ENCODE measurements at places on chromosomes 4 and X.

- no peak for DNase-seq
These were observed 19.6 kb downstream of the FGFR3 start for GRCh38 chr4:1812720-1813119.

GRCh38 chr4:109990261-109991257, 77.9 kb downstream of the EGF start:
- DNase-seq: no peak

DNA sequence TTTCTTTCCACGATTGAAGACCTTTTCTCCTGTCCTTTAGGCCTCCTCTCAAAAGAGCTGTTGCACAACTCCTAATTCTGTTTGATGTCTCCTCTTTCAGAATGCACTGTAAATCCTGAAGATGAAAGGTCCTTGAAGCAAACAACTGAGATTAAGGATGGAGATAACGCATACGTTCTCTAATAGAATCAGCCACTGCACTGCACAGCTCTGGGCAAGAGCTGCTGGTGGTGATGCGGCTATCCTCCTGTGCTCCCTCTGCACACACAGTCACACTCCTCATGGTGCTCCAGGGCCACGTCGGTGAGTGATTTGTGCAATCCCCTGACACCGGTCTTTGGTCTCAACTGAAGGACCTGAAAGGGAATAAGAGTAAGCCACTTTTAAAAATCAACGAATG, 208.7 kb downstream of the PDGFC start:
- DNase-seq: no peak

DNA sequence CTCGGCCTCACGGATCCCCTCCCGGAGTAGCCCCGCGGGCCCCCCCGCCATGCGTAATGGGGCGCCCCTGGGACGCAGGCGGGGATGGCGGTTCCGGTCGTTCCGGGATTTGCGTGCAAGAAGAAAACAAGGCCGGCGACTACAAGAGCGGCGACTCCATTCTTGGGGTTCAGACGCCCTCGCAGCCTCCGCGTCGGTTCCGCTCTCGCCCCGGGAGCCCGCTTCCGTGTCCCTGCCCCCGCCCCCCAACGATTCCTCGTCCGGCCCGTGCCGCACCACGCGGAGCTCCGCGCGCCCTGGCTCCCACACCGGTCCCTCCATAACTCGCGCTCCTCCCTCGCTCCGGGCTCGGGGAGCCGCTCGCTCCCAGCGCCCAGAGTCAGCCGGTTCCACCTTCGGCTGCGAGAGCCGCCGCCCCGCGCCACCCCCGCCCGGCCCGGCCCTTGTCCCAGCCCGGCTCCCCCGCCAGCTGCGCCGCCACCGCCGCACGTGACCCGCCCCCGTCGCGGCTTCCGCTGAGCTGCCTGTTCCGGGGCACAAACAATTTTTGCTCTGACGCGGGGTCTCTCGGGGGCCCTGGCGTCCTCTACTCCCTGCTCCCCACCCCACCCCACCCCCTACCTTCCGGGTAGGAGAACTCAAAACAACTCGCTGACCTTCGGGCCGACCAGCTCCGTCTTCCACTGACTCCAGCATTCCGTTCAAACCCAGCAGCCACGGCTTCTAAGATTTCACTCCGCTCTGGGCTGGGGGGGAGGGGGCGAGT, 78.8 kb upstream of the BCOR start:
- peak; percentile 37 for DNase-seq

DNA sequence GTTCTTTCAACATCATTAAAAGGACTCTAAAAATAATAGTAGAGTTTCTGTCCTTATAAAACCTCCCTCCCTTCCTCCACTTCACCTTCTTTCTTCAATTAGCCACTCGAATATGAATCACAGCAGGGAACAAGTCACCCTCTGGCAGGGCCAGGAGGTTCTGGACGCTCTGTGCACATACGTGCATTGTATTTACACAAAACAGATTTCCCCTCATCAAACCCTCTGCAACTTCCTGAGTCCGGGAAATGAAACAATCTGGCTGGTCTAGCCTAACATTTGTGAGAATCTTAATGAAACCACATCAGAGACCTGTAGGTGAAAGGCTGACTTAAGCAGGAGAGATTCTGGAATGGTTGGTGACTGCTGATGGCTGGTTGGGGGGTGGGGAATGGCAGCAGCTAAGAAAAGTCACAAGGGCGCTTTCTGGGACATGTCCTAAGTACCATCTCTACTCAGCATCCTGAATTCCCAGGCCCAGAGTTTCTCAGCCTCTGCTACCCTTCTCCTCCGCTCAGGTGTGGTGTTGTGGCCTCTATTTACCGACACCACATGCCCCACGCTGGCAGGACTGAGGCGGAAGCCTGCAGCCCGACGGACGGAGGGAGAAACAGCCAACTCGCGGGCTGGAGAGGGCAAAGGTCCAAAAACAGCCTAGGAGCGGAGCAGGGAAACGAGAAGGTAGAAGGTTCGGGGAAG, 1.0 kb downstream of the ZDHHC9 start:
- peak; percentile 18 for DNase-seq

- peak; percentile 23 for DNase-seq
These were observed 130.9 kb downstream of the RNF150 start for GRCh38 chr4:141002323-141002805.

DNA sequence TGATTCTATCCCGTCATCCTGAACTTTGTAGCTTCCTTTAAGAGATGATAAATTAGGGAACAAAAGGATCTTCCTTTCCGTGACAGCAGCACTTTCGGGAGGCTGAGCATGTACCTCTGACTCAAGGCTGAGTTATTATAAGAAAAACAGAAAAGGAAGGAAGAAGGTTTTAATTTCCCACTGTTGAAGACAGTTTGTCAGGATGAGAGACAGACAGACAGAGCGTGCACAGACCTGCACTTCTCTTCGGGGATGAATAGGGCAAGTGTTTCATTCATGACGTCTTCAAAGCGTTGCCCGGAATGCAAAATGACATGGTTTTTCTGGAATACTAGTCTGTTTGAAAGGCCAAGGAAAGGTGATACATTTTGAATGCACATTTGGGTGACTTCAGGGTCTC, 405.3 kb upstream of the FAT1 start:
- DNase-seq: peak; percentile 76

DNA sequence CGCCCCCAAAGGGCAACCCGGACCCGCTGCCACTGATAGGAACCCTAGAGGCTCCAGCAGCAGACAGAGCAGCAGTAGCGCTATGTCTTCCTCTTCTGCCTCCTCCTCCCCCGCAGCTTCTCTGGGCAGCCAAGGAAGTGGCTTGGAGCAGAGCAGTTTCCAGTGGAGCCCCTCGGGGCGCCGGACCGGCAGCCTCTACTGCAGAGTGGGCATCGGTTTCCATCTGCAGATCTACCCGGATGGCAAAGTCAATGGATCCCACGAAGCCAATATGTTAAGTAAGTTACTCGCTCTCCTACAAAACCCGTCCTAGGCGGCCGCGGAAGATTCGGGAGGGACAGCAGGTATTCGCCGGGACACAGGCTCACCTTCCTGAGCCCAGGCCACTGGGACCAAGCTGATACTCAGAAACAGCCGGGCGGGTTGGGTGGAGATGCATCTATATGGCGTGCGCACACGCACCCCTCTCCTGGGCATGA, 477 bp downstream of the FGF5 start:
- DNase-seq: peak; percentile 69

- no peak for DNase-seq
These were observed 33.6 kb upstream of the HEPH start for GRCh38 chrX:66130469-66130868.

- no peak for DNase-seq
These were observed 135.6 kb downstream of the FBXO8 start for GRCh38 chr4:174147863-174148262.

GRCh38 chr4:169611991-169612870, at the start of gene NEK1:
Gene NEK1 (minus strand): TSS chr4:169612583. CDS start chr4:169602630, 9,953 bp downstream.
- DNase-seq: peak; percentile 90

GRCh38 chr4:25425361-25425760, 48.3 kb downstream of the ANAPC4 start:
- DNase-seq: no peak

GRCh38 chr4:6095023-6095752, 77.0 kb upstream of the C4orf50 start:
- DNase-seq: peak; percentile 35

DNA sequence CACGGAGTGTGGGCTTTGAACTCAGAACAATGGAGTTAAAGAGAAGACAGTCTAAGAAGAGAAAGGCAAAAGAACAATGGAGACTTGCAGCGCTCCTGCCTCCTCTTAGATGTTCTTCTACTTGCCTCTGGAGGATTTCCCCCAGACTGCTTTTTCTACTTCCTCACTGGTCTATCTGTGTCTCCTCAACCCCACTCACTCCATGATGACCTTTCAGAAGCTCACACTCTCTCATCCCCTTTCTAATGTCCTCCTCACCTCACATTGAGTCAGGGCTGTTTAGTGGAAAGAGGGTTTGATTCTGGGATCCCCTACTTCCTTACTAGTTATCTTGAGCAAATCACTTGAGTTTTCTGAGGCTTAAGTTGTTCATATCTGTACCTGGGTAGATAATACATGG, 12.2 kb upstream of the HERC6 start:
- DNase-seq: no peak

DNA sequence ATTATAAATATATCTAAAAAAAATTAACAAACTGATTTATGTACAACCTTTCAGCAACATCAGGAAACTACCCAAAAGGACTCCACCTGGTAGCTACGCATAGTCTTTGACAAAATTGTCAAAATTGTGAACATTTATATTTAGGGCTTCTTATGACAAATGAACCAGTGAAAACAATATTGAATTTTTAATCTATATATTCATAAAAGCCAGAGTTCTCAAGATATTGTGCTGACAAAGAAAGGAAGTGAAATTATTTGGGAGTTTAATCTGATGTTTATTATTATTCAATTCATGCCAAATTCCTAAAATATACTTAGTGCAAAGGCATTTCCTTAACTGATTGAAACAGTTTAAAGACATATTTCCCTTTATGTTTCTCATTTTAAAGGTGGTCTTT, 5.3 kb upstream of the SULT1B1 start:
- no peak for DNase-seq

DNA sequence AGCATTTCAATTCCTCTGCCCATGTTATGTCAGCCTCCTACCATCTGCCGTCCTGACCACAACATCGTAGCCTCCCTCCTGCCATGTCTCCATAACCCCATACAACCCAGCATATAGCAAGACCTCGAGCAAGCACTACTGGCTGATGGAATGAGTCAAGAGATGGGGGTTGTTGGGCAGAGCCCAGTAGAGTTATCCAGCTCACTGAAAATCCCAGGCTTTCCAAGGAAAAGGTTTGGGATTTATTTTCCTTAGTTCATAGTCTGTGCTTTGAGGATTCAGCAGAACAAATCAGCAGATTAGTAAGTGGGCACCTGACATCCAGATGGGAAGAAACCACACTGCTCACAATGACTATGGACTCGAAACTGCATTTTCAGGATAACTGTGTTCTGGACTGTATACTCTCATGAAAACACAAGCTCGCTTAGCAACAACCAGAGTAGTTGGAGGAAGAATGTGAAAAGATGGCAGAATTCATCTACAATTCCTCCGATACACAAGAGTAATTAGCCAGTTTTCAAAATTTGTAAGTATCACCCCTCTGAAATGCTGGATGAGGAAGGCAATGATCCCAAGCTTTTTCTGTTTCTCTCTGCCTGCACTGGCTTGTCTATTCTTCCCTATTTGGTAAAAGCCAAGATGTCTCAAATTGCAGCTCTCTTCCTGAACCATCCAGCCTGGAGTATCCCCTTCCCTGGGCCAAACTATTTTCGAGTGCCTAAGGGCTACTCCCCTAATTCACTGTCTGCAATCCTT, 186.2 kb upstream of the TBL1X start:
- DNase-seq: no peak

DNA sequence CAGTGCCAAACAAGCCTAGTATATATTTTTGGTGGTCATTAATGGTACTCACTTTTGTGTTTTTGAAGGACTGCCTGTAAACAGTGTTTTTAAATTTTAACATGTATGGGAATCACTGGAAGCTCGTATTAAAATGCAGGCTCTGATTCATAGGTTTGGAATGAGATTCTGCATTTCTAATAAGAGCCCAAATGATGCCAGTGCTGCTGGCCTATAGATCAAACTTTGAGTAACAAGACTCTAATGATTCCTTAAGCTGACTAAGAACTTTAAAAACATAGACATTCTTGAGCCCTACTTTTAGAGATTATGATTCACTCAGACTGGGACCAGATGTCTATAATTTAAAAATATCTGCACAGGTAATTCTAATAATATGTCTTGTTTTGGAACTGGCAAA, 823.2 kb upstream of the LCORL start:
- peak; percentile 87 for DNase-seq

- DNase-seq: no peak
These were observed 560.8 kb downstream of the FGF13 start for GRCh38 chrX:138150709-138151108.

GRCh38 chrX:44280116-44280515, 63.4 kb downstream of the EFHC2 start:
- DNase-seq: no peak

DNA sequence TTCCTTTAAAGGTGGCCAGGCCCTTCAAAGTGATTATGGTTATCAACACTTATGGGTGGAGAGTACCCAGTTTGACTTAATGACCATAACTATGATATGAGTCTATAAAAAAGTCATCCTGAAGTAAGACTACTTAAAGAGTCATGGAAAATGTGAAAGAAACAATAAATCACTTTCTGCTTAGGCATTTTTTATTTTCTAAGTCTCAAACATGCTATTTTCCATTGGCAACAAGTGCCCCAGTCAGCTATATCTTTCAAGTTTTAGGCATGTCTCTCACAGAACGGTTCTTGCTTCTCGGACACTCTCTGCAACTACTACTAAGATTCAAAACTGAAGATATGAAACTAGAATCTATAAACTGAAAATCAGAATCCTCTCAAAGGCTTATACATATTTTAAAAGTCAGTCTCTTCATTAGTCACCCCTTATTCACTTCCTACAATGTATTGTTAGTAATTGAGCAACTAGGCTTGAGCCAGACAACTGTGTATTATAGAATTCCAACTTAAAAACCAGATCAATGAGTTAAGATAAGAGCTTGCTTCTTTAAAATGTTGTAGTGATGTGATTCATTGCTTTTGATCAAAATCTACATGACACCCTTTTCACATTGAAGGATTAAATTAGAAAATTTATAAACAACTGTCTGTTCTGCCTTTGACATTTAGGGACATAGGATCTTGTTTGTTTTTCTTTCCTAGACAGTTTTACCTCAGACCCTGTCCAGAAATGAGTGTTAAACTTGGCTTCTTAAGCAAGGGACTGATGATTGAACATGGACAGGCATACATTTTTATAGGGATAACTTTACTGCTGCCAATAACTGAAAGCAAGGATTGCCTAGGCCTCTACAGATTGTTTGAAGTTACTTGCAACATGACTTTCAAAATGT, 2.9 kb downstream of the ANTXR2 start:
- peak; percentile 14 for DNase-seq

- DNase-seq: no peak
These were observed 14.3 kb upstream of the RAB28 start for GRCh38 chr4:13498469-13498868.

DNA sequence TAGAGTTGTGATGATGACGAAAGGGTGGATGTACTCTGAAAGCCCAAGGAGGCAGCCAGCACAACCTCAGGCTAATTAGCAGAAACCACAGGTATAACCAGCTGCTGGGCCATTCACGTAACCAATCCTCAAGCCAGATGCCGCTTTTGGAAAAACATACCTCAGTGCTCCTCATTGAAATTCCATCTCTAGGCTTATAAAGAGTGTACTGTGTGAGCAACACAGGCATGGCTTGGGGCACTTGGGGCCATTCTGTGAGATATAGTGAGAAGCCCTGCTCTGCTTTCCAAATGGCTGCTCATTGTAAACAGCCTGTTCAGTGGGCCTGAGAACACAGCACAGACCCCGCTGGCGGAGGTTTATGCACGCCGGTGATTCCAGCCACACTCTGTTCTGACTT, 182.1 kb upstream of the HHIP start:
- DNase-seq: no peak

Data from EL (cell line).